Left renal cortex interstitium (tissue), 4 donors: ENCODE measurements at places on chromosomes 1 and 21. TPM values are rescaled to one million over a fixed set of nuclear protein-coding genes. Genes with fewer than 3 reads are reported as not detected.

- no peak for DNase-seq
Measured at GRCh38 chr21:45441431-45442255, 36.7 kb downstream of the COL18A1 start.

- DNase-seq, result no peak
Measured at GRCh38 chr1:36122062-36123030, 2.7 kb downstream of the COL8A2 start.

DNA sequence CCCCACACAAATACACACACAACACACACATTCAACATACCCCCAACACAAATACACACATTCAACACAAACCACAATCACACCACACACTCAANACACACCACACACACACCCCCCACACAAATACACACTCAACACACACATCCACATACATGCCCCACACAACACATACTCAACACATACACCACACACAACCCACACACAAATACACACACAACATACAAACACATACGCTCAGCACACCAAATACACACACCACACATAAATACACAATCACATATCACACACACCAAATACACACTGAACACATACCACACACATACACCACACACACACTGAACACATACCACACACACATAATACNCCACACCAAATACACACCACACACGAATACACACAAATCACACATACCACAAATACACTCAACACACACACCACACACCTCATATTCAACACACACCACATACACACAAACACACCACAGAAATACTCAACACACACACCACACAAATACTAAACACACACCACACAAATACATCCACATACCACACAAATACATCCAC lies 48.9 kb downstream of the PRDM15 start:
- DNase-seq, result no peak

DNA sequence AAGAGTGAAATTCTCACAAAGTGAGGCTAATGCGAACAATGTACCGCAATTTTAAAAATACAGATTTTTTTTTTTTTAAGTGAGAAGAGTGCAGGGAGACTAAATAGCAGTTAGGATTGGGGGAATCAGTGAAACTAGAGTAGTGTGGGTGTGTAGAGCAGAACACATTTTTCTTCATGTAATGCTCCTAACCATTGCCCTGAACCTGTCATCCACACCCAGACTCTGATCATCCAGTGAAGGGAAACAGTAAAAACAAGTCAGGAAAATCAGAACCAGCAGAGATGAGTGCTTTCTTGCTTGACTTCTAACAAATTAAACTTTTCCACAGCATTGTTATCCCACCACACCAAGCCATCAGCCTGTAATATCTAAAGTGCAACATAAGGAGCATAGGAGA lies 9.1 kb downstream of the CADM3 start:
- DNase-seq, result no peak

GRCh38 chr1:218817691-218818465 lies 355.8 kb upstream of the LYPLAL1 start:
- no peak for DNase-seq

- DNase-seq, result no peak
Measured at GRCh38 chr1:1241588-1242219, 4.8 kb downstream of the C1QTNF12 start.

DNA sequence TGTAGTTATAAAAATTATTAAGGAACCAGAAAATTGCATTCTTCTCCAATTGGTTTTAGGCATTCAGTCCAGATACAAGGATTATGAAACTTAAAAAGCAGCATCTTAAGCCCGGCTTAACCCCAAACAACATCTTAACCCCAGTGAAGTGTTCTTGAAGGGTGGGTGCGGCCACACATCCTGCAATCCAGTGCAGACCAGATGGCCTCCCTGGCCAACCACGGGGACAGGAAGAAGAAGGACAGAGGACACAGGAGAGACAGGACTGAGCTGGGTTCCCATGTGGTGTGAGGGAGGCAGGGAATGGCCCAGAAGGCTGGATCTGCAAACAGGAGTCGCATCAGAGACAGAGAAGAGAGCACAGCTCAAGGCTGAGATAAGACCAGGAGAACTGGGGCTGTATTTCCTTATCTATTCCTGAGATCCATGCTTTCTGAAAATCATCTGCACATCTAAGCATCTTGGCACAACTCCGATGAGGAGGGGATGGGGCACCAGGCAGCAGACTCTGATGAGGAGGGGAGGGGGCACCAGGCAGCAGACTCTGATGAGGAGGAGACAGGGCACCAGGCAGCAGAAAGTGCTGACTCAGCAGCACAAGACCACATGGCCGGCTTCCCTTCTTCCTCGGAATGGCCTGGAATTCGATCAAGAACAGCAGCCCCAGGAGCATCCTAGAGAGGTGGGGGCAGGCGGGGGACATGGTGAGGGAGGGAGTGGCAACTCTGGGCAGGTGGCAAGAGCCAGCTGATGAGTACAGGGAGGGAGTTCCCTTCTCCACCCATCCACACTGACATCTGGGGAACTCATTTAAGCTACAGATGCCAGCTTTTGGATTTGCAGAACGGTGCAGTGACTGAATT lies 26.6 kb downstream of the ABCG1 start:
- no peak for DNase-seq

- DNase-seq, result no peak
Measured at GRCh38 chr1:41493117-41493536, 8.6 kb upstream of the EDN2 start.

DNA sequence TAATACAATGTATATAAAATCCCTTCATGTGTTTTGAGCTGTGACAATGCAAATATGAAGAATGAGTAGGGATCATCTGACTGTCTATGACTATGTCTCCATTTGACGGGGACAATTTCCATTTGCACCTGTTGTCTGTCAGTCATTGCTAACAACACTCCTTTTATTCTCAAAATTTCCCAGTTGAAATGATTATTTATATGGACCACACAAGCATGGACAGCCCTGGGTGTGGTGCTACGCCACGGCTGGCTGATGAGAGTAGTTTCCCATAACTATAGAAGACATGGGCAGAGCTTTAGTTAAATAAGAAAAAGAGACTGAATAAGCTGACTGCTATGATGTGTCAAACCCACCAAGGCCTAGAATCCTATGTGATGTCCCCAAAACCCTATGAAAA lies 135.8 kb downstream of the MAP3K21 start:
- no peak for DNase-seq

DNA sequence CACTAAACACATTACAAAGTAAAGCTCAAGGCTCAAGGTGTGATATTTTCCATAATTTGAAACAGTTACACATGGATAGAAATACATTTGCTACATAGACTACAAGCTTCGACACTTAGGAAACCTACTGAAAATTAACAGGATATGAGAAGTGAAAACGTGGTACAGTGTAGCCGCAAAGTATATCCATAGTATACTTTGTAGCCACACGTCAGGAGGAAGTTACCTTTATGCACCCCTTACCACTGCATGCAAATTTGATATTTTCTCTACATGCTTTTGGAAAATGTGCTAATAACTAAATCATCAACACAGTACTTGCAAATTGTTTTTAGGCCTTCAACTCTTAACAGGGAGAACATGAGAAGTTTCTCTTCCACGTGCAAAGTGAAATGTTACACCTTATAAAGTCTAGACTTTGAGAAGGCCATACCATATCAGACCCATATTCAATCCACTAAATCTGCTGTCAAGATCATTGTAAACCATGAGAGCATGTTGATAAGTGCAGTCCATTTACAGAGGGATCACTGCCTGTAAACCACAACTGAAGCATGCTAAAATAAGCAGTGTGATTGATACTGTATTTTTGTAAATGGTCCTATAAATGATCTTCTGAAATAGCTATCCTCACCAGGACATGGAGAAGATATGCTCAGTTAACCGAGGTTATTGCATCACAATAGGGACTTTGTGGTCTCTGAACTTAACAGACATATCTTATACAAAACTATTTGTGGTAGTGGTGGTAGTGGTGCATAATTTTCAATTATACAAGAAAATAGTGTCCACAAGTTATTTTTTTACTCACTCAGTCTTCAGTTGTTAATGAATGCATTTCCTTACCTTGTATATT lies 64.7 kb downstream of the VAV3 start:
- no peak for DNase-seq

GRCh38 chr1:111332190-111332589 lies 41.5 kb downstream of the CHIA start:
- DNase-seq, result no peak

- no peak for DNase-seq
Measured at GRCh38 chr1:67683766-67684525, 1.1 kb upstream of the GADD45A start.

DNA sequence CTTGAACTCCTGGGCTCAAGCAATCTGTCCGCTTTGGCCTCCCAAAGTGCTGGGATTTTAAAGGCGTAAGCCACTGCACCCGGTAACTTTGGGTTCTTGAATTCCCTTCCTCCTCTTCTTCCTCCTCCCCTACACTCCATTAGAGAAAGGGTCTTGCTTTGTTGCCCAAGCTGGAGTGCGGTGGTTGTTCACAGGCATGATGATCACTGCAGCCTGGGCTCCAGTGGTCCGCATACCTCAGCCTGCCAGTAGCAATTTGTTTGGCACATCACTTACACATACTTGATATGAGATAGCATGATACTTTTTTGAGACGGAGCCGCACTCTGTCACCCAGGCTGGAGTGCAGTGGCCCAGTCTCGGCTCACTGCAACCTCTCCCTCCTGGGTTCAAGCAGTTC lies 2.2 kb downstream of the DEGS1 start:
- no peak for DNase-seq

DNA sequence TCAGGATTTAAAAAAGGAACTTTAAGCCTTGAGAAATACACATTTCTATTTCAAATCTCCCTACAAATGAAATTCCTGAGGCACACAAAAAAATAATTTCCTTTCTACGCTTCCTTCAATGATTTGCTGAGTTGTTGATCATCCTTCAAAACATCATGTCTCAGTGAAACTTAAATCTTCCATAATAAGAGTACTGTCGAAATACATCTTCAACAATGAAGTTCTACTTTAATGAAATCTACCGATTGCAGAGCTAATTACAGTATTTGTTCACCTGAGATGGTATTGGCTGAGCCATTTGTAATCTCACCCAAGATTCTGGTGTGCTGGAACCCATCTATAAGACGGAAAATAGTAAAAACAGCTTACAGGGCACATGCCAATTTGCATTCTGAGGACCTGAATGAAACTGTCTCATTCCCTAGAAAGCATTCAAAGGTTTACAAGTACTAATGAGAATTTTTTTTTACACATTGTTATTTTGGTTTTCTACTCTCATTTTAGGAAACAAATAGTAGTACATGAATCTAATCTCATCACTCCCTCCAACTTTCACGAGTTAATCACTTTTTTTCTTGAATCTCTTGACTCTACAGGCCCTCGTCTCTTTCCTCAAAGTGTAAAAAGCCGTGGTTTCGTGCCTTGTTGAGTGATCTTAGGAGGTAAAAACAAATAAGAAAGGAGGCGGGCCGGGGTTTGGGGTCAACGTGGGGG lies 1.1 kb downstream of the CHML start:
- DNase-seq, result no peak

- DNase-seq, result no peak
Measured at GRCh38 chr1:3097861-3098260, 28.9 kb downstream of the PRDM16 start.

GRCh38 chr1:60428127-60428526 lies 354.6 kb upstream of the C1orf87 start:
- no peak for DNase-seq

GRCh38 chr1:11522400-11523235 lies 43.7 kb downstream of the DISP3 start:
- no peak for DNase-seq

GRCh38 chr1:36555041-36555440 lies 72.3 kb upstream of the CSF3R start:
- no peak for DNase-seq

DNA sequence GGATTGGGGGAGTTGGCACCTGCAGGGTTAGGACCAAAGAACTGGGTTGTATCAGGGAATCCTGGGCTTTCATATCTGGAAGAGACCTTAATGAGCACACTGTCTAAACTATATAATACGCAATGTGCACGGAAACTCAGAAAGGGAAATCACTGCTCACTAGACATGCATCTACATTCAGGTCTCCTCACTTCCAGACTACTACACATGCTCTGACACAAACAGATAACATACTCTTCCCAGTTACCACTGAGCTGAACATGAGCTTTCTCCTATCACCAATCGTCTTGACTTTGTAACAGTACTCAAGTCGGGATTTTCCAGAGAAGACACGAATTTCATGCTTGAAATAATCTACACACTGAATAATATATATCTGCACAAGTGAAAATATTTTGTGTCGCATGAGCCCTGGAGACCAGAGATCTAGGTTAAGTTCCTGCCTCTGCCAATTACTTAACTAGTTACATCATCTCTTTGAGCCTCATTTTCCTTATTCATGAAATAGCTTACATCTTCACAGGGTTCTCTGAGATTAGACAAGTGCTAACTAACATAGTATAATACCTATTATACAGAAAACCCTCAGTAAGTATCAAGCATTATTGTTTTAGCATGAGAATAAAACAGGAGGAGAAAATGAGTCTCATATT lies 101.1 kb downstream of the JAK1 start:
- DNase-seq, result no peak

DNA sequence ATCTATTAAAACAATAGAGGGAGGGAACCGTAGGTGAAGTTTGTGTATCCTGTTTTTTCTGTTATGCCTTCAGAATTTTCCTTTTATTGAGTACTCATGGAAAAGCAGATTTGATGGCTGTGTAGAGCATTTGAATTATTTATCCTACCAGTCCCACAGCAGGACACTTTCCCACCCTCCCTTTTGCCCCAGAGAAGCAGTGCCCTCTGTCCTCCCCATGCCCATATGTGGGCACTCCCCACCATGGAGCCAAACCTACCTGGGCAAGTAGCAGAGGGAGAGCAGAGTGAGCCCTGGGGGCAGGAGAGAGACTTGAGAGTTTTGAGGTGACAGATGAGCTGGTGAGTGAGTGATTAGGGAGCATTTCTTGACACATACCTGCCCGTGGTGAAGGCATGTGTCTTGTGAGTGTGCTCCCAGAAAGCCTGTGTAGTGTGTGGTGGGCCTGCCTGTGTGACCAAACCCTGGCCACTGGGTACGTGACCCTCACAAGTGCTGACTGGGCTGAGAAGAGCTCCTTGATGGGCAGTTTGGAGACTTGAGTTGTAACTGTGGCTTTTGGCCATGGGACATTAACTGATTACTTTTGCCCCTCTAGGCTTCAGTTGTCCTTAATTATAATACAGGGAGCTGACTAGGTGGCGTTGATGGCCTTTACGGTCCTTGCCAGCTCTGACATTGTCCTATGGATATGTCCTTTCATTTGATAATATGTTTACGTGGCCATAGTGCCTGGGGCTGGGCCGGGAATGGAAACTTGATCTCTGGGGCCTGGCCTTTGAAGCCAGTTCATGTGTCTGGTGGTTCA lies 3.6 kb downstream of the PSEN2 start:
- DNase-seq, result no peak

GRCh38 chr1:97739596-97740103 lies 181.2 kb downstream of the DPYD start:
- DNase-seq, result no peak

The EPS8L3 gene
- 0.37 TPM for polyA plus RNA-seq

The SPSB1 gene
- 11.1 TPM for polyA plus RNA-seq

The FAM151A gene
- 25.1 TPM for polyA plus RNA-seq

The AKR7A3 gene
- polyA plus RNA-seq, result 1.0 TPM

The TFAP2E gene
- 0.83 TPM for polyA plus RNA-seq

The IL20 gene
- not detected for polyA plus RNA-seq

The IL23R gene
- polyA plus RNA-seq, result 0.09 TPM

The MRAP gene
- not detected for polyA plus RNA-seq

The OLIG2 gene
- polyA plus RNA-seq, result not detected

The G0S2 gene
- 16.6 TPM for polyA plus RNA-seq

The PLA2G2F gene
- 0.40 TPM for polyA plus RNA-seq

The FMO3 gene
- 0.25 TPM for polyA plus RNA-seq

The C1orf105 gene
- polyA plus RNA-seq, result not detected

The SLC45A3 gene
- polyA plus RNA-seq, result 8.6 TPM

The RRAGC gene
- 31.1 TPM for polyA plus RNA-seq

The AK5 gene
- polyA plus RNA-seq, result 2.5 TPM
